ENCODE measurements at places on chromosomes 4 and X.

GRCh38 chrX:115023139-115023538, 5.7 kb upstream of the IL13RA2 start:
- no peak for DNase-seq

DNA sequence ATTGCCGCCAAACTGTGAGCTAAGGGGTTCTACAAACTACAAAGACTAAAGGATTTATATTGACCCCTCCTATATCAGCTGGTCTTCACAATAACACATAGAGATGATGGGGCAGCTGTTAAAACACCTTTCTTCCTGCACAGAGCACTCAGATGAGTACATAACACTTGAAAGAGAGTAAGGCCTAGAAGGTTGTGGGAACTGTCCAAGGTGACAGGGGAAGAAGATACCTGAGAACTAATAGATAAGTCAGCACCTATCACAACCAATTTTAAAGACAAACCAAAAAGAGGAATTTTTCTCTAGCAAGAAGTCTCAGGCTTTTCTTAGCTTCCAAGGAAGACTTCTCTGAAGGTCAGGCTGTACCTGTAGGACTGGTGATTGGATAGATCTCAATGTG, 19.1 kb upstream of the CXCL6 start:
- DNase-seq = no peak

GRCh38 chrX:50988649-50989048, 78.1 kb downstream of the BMP15 start:
- DNase-seq = no peak

DNA sequence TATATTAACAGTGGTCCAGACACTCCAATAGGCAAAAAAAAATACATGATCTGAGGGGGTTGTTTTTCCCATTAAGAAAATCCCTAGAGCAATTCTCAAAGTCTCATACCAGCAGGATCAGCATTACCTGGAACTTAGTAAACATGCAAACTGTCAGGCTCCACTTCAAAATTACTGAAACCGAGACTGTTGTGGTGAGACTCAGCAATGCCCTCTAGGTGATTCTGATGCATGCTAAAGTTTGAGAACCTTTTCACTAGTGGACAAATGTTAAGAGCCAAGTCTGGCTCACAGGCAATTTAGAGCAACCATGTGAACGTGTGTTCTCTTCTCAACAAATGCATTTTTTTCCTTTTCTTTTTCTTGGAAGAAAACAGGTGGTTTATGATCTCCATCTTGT, 30.2 kb downstream of the NEK1 start:
- DNase-seq = no peak

DNA sequence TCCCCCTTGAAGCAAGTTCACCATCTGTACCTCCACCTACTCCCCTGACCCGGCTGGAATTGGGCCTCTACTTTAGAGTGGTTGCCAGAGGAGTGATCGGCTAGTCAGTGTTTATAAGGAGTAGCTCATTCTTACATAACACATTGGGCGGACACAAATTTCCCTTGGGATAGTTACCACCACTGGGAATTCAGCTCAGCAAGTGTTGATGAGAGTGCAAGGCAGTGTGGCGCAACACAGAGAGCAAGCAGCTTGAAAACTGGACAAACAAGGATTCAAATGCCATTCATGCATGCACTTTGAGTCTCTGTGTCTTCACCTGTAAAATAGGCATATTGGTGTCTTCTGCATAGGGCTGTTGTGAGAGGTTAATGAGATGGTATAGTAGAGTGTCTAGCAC, 92.7 kb downstream of the STK32B start:
- no peak for DNase-seq

GRCh38 chr4:47074816-47075215, 43.4 kb downstream of the GABRB1 start:
- no peak for DNase-seq

GRCh38 chr4:7898385-7898784, 41.3 kb downstream of the AFAP1 start:
- DNase-seq = no peak

GRCh38 chr4:31984872-31985271, 1264.7 kb downstream of the PCDH7 start:
- DNase-seq = no peak

DNA sequence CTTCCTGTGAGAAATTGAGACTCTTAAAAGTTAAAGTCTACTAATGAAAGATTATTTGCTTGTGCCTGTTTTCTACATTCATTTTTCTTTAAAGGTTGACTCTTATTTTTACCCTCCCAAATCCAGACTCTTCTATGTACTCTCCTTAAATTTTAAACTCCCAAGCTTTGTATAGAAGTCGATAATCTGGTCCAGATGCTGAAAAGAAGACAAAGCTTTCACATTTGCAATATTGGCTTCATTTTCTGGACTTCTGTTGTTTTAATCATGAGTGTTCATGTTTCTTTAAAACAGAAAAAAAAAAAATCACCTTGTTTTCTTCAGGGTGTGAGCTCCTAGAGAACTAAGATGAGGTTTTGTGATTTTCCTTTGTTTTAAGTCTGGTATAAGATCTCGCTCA, 53.2 kb upstream of the TBC1D14 start:
- no peak for DNase-seq

- DNase-seq = no peak
These were observed 355.7 kb upstream of the NOCT start for GRCh38 chr4:138659812-138660316.

- DNase-seq = no peak
These were observed 55.5 kb upstream of the ADGRG2 start for GRCh38 chrX:19177721-19178120.
